Stimulated activated CD8-positive, alpha-beta memory T cell treated with anti-CD3 and anti-CD28 coated beads, Interleukin-4, amount 100 ng/mL, for 1 hour (primary cell): ENCODE measurements at places on chromosomes 11 and 22.

DNA sequence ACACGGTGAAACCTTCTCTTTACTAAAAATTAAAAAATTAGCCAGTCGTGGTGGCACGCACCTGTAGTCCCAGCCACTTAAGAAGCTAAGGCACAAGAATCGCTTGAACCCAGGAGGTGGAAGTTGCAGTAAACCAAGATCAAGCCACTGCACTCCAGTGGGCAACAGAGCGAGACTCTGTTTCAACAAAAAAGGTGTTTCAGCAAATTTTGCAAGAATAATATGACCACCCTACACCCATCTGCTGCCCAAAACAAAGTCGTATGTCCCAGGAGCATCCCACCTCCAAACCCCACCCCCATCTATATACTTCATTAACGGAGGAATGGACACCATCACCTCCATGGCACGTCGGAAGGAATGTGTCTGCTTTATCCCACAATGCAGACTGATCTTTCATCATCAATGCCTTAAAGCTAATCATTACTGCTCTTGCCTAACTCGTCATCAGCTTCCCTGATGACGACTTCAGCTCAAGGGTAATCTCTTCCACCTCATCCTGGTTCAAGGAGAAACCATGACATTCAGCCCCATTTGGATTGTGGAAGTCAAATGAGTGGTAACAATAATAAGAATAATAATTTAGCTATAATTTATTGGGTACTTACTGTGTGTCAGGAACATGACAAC, 34.1 kb downstream of the SCGB1A1 start:
- no peak for DNase-seq

GRCh38 chr11:2553886-2554285, 109.1 kb downstream of the KCNQ1 start:
- DNase-seq: no peak

DNA sequence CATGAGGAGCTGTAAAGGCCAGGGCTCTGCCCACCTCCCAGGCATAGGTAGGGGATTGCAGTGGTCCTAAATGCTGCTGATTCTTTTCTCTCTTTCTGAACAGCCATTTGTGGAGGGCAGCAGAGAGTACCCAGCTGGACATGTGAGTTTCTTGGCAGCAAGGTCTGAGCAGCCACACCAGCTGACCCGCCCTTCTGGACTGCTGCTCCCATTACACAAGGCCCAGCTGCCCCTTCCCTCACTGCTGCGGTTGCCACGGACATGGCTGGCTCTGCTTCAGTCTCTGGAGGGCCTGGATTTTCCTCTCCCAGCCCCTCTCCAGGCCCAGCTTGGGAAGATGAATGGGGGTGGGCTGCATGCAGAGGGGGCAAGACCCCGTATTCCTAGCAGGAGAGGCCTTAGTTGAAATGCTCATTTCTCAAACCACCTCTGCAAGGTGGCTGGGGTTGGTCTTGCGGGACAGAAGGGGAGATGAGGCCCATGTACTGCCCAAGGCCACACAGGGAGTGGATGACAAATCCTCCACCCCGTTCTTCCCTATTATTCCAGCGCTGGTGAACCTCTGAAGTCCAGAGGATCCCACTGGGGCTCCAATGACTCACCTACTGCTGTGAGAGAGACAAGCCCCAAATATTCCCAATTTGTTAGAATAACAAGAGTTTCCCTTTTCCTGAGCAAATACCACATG, 4.6 kb downstream of the LGALS12 start:
- no peak for DNase-seq

- no peak for DNase-seq
Observed at GRCh38 chr11:62505059-62505439, 41.6 kb downstream of the AHNAK start.

DNA sequence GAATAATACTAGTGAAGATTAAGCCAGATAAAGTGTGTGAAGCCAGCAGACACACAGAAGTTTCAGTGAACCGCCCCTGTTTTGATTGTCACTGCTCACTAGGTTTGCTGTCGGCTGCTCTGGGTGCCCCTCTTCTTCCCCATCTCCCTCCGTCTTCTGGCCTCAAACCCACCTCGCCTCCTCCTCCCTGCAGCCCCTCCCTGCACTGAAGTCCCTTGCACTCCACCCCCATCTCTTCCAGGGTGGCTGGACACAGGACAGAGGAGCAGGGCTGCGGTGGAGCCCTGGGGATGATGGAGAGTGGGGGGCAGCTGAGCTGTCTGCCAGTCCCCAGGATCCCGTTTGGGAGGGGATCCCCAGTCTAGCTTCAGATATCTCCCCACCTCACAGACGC, 53.5 kb downstream of the CYTH4 start:
- DNase-seq: no peak

DNA sequence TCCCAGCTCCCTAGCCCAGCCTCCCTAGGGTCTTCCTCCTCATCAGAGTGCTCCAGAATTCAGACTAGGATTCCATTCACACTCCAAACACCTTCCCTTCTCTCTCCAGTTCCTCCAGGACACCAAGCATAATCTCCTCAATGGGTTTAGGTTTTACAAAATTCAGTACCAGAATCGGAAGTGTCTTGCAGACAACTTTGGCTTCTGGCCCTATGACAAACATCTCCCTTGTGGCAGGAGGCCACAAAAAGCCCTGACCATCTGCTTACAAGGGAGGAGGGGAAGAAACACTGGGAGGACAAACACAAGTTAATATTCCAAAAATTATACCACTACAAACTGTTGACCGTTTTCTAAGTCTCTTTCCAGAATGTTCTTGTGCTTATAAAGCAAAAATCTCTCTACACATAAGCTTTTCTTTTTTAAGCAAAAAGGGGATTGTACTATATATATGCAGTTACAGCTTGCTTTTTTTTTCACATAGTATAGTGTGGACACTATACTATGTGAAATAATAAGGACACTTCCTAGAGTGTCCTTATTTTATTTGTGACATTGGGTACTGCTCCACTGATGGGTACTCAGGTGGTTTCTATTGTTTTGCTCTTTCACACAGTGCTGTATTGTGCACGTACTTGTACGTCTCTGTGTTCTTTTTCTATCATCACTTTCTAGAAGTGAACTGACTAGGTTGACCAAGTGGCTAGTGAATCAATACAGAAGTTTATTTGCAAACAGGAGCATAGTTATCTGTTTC, 78.7 kb downstream of the BDNF start:
- no peak for DNase-seq

- DNase-seq: no peak
Observed at GRCh38 chr22:47187176-47187957, 424.9 kb downstream of the TBC1D22A start.

DNA sequence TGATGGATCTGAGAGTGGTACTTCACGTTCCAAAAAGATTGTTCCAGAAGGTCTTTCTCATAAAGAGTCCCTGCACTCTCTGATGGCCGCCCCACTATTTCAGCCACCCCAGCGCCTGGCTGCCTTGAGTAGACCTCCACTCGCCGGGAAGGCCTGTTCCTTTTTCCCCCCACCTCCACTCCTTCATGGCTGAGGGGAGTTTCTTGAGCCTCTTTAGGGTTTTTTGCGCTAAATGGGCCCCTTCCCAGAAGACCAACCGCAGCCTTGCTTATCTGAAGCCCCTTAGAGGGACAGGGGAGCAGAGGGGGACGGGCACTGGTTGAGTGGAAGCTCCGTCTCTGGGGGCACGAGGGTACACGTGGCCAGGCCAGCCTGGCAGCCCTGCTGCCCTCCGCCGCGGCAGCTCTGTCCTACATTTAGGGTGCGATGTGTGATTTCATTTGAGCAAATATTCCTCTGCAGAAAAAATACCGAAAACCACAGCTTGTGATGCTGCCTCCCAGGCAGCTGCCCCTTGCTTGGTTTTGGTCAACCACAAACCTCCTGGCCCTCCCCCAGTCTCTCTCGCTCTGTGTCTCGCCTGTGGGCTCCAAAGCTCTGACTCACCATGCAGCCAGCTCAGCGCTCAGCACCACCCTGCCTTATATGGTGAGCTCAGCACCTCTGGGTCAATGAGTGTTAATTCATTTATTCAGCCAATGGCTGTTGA, 88.7 kb downstream of the TP53I11 start:
- peak; percentile 66 for DNase-seq

DNA sequence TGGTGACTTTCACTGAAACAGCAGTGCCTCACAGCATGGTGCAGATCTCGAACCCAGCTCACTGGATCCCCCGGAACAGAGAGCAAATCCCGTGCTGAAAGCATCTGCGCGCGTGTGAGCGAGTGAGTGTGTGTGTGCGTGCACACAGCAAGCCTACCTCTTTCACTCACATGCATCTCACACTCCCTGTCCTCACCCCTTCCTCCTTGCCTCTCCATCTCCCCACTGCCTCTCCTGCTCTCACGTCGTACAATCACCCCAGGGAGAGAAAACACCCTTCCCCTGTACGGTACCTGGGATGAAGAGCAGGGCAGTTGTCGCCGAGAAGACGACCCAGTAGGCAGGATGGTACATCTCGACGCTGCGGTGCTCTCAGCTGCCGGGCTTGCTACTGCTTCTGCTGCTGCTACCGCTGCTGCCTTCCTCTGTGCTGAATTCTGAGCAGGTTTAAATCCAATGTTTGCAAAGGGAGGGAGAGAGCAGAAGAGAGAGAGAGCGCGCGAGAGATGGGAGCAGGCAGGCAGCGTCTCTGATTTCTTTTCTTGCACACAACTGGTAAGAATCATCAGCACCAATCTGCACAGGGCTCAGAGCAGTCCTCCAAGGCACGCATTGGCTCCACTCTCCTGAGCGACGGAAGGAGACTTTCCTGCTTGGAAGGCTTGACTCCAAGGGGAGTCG, at the start of gene OPCML:
TSS of gene OPCML (minus strand) at position 531 of the 681 bp plus-strand sequence.
- DNase-seq: no peak

DNA sequence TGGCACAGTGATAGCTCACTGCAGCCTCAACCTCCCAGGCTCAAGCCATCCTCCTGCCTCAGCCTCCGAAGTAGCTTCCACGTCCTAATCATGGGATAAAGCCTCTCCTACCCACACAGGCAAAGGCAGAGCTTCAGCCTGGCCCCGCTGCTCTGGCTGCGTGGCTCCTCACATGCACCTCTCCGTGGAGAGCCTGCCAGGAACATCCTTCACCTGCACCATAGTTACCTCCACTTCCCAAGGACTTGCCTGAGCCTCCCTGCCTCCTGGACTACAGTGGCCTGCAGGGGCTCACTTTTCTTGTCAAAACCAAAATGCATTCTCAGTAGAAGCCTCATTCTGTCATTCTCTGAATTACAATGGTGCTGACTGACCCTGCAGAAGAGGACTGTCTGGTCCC, 6.5 kb downstream of the C11orf16 start:
- no peak for DNase-seq

- DNase-seq: no peak
Observed at GRCh38 chr11:65657426-65657825, 5.3 kb downstream of the RELA start.

DNA sequence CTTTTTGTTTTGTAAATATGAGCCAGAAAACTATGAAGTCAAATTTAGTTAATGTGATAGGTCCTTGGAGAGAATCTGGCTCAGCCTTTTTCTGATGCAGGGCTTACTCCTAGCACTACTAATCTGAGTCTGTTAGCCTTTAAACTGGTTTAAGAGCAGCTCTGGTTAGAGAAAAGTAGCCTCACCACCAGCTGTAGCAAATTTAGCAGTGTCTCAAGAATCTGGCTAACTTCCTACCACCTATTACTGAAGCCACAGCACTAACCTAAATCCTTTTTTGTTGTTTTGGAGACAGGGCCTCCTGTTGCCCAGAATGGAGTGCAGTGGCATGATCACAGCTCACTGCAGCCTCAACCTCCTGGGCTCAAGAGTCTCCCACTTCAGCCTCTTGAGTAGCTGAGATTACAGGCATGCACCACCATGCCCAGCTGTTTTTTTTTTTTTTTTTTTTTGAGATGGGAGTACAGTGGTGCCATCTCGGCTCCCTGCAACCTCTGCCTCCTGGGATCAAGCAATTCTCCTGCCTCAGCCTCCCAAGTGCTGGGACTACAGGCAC, 13.9 kb downstream of the RBM4B start:
- no peak for DNase-seq

GRCh38 chr11:104246590-104246989, 82.6 kb upstream of the PDGFD start:
- no peak for DNase-seq

GRCh38 chr11:14089690-14090462, 127.4 kb downstream of the SPON1 start:
- no peak for DNase-seq

- DNase-seq: no peak
Observed at GRCh38 chr22:28477556-28477955, 202.1 kb downstream of the TTC28 start.

GRCh38 chr11:118484405-118484804, 42.9 kb upstream of the TTC36 start:
- DNase-seq: no peak

DNA sequence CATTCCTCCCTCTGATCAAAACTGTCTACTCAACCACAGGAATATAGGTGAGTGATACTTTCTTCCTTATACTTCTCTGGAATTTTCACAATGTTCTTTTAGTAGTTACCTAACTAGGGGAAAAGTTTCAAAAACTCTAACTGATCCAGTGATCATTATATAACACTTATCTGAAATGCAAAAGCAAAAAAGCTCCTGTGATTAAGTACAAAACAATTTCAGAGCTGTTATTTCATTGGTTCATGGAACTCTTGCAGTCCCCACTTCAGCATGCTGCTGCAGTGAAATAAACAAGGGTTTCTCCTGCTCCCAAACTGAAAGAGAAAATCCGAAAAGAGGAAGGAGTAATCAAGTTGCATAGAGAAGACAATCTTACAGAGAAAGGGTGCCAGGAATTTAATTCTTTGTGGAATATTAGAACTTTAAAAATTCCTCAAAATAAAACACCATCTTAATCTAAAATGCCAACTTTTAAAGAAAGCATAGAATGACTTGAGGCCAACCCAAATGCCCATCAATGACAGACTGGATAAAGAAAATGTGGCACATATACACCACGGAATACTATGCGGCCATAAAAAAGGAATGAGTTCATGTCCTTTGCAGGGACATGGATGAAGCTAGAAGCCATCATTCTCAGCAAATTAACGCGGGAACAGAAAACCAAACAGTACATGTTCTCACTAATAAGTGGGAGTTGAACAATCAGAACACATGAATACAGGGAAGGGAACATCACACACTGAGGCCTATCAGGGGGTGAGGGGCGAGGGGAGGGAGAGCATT, 20.3 kb downstream of the PPP2R1B start:
- no peak for DNase-seq

DNA sequence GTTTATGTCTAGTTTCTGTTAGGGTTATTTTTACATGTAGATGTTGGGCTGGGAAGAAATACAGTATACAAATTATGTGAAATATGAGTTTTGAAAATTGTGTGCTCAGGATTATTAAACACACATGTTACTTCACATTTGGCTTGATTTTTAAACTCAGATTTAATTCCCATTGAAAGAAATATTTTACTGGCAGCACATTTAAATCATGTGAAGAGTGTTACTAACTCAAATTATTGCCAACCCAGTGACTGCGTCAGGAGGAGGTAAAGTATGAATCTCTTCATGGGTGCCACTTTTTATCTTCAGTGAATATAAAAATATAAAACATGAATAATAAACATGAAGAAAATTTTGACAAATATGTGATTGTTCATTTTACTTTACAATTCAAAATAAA, 457.5 kb upstream of the CCDC179 start:
- no peak for DNase-seq

DNA sequence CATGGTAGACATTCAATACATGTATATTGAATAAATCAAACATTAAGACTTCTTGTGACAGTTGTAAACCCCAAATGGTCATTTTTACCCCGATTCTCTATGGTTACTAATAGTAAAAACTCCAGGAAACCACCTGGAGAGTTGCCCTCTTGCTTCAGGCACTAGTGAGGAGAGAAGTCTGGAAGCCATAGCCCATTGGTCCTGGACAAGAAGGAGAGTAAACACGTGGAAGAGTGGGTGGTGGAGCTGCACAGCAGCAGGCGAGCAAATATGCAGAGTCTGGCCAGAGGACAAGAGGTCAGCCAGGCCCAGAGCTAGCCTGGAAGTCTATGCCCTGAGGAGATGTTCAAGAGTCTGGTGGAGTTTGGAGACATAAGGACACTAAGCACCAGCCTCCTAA, 17.7 kb downstream of the DCHS1 start:
- no peak for DNase-seq
